ENCODE measurements at places on chromosomes 1 and 21. TPM values are rescaled to one million over a fixed set of nuclear protein-coding genes. Genes with fewer than 3 reads are reported as not detected.

DNASE2B gene
- 0.18 TPM for total RNA-seq

SLC16A4 gene
- 37.5 TPM for total RNA-seq

RPL5 gene
- total RNA-seq: 1,538 TPM

KIAA0040 gene
- under 0.01 TPM for total RNA-seq

PRRX1 gene
- total RNA-seq: 41.2 TPM
